ENCODE measurements at places on chromosomes 7 and 10. TPM values are rescaled to one million over a fixed set of nuclear protein-coding genes. Genes with fewer than 3 reads are reported as not detected.

- H3K36me3 ChIP-seq, result peaks cover under 1% of the 10 kb centered on the region
- peaks cover 4% of the 10 kb centered on the region for H3K4me1 ChIP-seq
- H3K27me3 ChIP-seq, result peaks cover 9% of the 10 kb centered on the region
- no peak overlapping the region for H3K4me3 ChIP-seq
Measured at GRCh38 chr7:154916381-154916780, 86.5 kb downstream of the PAXIP1 start.

Gene FZD8
- total RNA-seq, result 0.10 TPM

DNA sequence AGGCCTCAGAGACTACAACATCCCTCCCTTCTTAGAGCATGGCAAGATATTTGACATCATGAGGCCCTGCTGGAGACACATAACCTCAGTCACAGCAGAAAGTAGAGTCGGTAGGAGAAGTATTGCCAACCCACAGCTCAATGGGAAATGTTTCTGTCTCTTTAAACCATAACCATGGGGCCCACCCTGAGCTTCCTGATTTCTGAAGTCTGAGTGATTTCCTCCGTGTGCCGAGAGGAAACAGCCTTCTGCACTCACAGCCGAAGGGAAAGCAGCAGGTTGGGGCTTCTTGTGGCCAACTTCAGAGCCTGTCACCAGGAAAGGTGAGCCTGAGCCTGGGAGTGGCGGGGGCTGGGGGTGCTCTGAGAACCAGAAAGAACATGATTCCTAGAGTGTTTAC lies at the start of gene GIMAP1:
GIMAP1 (plus strand) TSS at position 246 of the 400 bp plus-strand sequence. CDS start 2,435 bp downstream, outside the sequence.
- peak; percentile 50 for DNase-seq
- H3K4me3 ChIP-seq, result peak within 1 kb of the TSS; percentile 76
- H3K36me3 ChIP-seq, result peaks cover 50% of the 10 kb centered on the region
- peak within 1 kb of the TSS; percentile 83 for H3K27ac ChIP-seq
- no peaks in the 10 kb centered on the region for H3K27me3 ChIP-seq
- peaks cover 40% of the 10 kb centered on the region for H3K4me1 ChIP-seq

- H3K4me1 ChIP-seq, result peaks cover 53% of the 10 kb centered on the region
- no peaks in the 10 kb centered on the region for H3K27me3 ChIP-seq
- H3K27ac ChIP-seq, result no peak overlapping the region
- H3K36me3 ChIP-seq, result peaks cover 3% of the 10 kb centered on the region
- no peak overlapping the region for H3K4me3 ChIP-seq
- no peak for DNase-seq
Measured at GRCh38 chr7:8119262-8119661, 142.7 kb downstream of the ICA1 start.

DNA sequence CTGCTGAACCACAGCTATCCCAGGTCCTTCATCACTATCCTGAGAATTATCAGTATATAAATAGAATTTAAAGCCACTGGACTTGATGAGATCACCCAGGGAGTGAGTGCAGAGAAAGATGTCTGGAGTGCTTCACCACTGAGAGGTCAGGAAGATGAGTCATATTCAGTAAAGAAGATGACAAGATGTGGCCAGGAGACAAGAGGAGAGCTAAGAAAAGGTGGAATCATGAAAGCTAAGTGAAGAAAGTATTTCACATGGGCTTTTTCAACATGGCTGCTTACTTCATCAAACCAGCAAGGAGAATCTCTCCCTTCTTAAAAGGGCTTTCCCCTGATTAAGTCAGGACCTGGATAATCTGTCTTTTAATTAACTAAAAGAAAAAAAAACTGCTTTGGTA lies 9.1 kb upstream of the PRKAR2B start:
- H3K27me3 ChIP-seq, result no peaks in the 10 kb centered on the region
- no peak overlapping the region for H3K4me3 ChIP-seq
- no peak overlapping the region for H3K27ac ChIP-seq
- no peaks in the 10 kb centered on the region for H3K4me1 ChIP-seq
- DNase-seq, result no peak

Gene TRIM74
- total RNA-seq, result not detected

DNA sequence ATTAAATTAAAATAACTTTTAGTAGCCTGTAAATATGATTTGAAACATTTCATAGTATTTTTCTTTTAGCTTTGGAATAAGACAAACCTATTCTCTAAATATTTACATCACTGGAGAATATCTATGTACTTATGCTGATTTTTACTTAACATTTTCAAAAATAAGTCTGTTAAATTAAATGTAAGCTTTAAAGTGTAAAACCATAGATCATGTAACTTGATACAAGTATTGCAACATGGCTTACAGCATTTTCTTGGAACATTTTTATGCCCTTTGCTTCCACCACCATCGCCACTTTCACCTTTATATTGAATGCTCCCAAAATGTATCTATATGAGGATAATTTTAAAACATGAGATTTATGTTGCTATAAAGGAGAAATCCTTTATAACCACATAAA lies 427.1 kb downstream of the GFRA1 start:
- no peaks in the 10 kb centered on the region for H3K4me1 ChIP-seq
- no peaks in the 10 kb centered on the region for H3K27me3 ChIP-seq
- no peak for DNase-seq
- no peaks in the 10 kb centered on the region for H3K36me3 ChIP-seq
- no peak overlapping the region for H3K4me3 ChIP-seq
- H3K27ac ChIP-seq, result no peak overlapping the region

Gene FAM237B
- total RNA-seq, result not detected

- peaks cover 15% of the 10 kb centered on the region for H3K27me3 ChIP-seq
- H3K4me1 ChIP-seq, result no peaks in the 10 kb centered on the region
- H3K36me3 ChIP-seq, result peaks cover 3% of the 10 kb centered on the region
- no peak overlapping the region for H3K27ac ChIP-seq
Measured at GRCh38 chr10:78875932-78876331, 192.8 kb upstream of the ZMIZ1 start.

DNA sequence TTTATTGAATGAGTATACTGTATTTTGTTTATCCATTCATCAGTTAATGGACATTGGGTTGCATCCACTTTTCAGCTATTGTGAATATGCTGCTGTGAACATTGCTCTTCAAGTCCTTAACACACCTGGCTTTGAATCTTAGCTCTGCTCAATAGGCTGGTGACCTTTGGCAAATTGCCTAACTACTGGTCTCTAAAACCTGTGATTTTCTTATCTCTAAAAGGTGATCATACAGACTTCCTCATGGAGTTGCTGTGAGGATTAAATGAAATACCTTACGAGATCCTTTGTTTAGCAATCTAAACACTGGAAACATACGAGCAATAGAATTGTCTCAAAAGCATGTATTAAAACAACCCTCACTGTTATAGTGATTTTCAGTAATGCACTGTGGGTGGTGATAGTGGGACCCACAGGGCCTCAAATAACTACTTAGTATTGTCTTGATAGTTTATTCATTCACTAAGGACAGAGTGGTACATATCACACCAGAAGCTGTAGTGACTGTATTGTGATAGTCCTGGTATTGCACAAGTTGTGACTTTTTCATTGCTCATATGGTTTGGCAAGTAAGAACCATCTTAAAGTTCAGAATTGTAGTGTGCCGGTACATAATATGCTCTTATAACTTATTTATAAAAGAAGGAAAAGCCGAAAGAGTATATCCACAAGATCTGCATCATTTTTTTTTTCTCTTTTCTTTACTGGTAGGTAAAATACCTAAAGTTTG lies 257.6 kb downstream of the EXOC4 start:
- no peaks in the 10 kb centered on the region for H3K27me3 ChIP-seq
- no peak overlapping the region for H3K4me3 ChIP-seq
- peaks cover 38% of the 10 kb centered on the region for H3K36me3 ChIP-seq
- H3K27ac ChIP-seq, result no peak overlapping the region
- DNase-seq, result no peak

DNA sequence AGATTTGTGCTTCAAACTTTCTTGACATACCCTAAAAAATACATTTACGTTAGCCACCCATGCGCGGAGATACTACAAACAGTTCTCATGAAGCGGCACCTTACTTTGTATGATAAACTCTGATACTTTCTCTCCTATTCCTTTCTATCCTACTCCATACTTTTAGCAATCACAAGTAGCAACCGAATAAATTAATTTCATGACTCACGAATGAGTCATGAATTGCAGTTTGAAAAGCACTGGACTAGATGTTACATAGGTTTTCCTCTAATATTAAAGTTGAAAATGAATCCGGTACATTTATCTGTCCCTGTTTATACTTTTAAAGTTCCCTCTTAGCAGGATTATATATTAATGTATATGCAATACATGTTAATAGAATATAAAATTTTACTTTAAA lies 67.6 kb downstream of the CUBN start:
- no peak overlapping the region for H3K4me3 ChIP-seq
- H3K27me3 ChIP-seq, result no peaks in the 10 kb centered on the region
- no peak for DNase-seq
- H3K4me1 ChIP-seq, result peaks cover 34% of the 10 kb centered on the region
- H3K27ac ChIP-seq, result no peak overlapping the region

- peaks cover 13% of the 10 kb centered on the region for H3K27me3 ChIP-seq
- H3K4me3 ChIP-seq, result no peak overlapping the region
- DNase-seq, result no peak
- peaks cover 1% of the 10 kb centered on the region for H3K4me1 ChIP-seq
Measured at GRCh38 chr10:62384447-62385081, 10.4 kb downstream of the ZNF365 start.

- no peaks in the 10 kb centered on the region for H3K27me3 ChIP-seq
- peaks cover 76% of the 10 kb centered on the region for H3K4me1 ChIP-seq
- peak; percentile 57 for DNase-seq
- peak overlapping the region; percentile 42 for H3K4me3 ChIP-seq
- peak overlapping the region; percentile 96 for H3K27ac ChIP-seq
Measured at GRCh38 chr10:6072215-6072934, 10.2 kb upstream of the IL2RA start.

Gene C10orf90
- total RNA-seq, result not detected

GRCh38 chr7:70520611-70521010 lies 611.3 kb upstream of the GALNT17 start:
- no peak overlapping the region for H3K4me3 ChIP-seq
- DNase-seq, result no peak
- no peaks in the 10 kb centered on the region for H3K4me1 ChIP-seq
- H3K27me3 ChIP-seq, result peaks cover 4% of the 10 kb centered on the region

- H3K36me3 ChIP-seq, result no peaks in the 10 kb centered on the region
- no peak overlapping the region for H3K27ac ChIP-seq
- no peak overlapping the region for H3K4me3 ChIP-seq
Measured at GRCh38 chr7:81600608-81601007, 169.2 kb downstream of the HGF start.

DNA sequence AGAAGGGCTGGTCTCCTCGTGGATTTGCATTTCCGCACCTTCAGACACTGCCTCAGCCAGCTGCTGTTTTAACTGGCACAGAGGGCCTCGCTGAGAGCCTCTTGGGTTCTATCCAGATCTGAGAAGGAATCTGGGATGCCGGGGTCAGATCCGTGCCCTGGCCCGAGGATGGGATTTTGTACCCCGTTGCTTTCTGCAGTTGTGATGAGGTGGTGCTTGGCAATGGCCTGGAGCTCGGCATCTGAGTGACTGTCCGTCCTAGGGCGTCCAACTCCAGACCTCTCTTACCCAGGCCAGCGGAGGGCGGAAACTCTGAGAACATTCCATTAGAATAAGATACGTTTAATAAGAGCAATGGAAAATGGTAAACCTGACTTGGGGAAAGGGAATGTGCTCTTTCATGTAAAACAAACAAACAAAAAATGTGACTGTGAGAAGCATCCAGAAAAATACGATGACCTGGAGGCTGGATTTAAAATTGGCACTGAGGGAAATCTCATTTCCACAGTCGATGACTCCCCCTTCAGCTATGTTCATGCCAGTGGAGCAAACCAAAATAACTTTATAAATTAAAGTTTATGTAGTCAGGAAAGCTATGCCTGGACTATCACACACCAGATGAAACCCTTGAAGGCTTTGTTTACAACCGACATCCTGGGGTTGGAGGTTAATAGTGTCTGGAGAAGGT lies 39.6 kb downstream of the GRK5 start:
- H3K4me1 ChIP-seq, result peaks cover 12% of the 10 kb centered on the region
- H3K27ac ChIP-seq, result no peak overlapping the region
- no peaks in the 10 kb centered on the region for H3K36me3 ChIP-seq
- no peak overlapping the region for H3K4me3 ChIP-seq

GRCh38 chr10:91238191-91238590 lies 17.7 kb downstream of the PCGF5 start:
- no peaks in the 10 kb centered on the region for H3K27me3 ChIP-seq
- DNase-seq, result no peak
- H3K4me1 ChIP-seq, result peaks cover 12% of the 10 kb centered on the region
- no peak overlapping the region for H3K4me3 ChIP-seq
- H3K36me3 ChIP-seq, result peaks cover 20% of the 10 kb centered on the region
- H3K27ac ChIP-seq, result no peak overlapping the region

DNA sequence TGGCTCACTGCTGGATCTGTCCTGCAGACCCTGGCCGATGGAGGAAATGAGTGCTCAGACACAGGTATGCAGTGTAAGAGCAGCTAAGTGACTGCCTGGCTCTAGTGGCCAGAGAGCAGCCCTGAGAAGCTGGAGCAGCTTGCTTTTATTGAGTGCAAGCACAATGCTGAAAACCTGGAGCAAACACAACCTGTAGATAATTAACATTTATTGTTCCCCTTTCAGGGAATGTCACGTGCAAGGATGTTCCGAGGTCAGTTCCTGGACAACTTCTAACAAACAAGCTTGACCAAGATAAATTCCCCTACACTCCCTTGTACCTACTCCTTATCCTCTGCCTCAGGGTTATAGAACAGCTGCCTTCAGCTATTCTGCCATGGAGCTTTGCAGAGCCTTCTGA lies 31.3 kb downstream of the DDC start:
- no peak overlapping the region for H3K4me3 ChIP-seq
- no peaks in the 10 kb centered on the region for H3K27me3 ChIP-seq
- H3K4me1 ChIP-seq, result peaks cover 5% of the 10 kb centered on the region
- no peaks in the 10 kb centered on the region for H3K36me3 ChIP-seq

Measured in activated naive CD8-positive, alpha-beta T cell treated with anti-CD3 and anti-CD28 coated beads for 36 hours (primary cell).